ENCODE measurements at places on chromosomes 2 and 18. TPM values are rescaled to one million over a fixed set of nuclear protein-coding genes. Genes with fewer than 3 reads are reported as not detected.
A peak's percentile ranks its signal among the peaks of the same experiment; 100 is the strongest.

DNA sequence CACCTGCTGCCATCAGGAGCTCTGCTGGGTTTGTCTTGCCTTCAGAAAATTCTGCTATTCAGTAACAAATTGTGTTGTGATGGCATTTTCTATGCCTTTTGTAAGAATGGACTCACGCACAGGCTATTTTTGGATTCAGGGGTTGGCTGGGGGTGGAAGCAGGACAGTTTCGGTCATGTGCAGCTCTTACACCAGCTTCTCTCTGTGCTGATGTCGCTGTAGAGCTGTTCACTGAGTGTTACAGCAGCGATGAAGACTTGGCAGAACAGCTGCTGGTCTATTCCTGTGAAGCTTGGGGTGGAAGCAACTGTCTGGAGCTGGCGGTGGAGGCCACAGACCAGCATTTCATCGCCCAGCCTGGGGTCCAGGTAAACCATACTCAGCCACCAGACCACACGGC lies 49.2 kb downstream of the TRPM8 start:
- no peak for DNase-seq

DNA sequence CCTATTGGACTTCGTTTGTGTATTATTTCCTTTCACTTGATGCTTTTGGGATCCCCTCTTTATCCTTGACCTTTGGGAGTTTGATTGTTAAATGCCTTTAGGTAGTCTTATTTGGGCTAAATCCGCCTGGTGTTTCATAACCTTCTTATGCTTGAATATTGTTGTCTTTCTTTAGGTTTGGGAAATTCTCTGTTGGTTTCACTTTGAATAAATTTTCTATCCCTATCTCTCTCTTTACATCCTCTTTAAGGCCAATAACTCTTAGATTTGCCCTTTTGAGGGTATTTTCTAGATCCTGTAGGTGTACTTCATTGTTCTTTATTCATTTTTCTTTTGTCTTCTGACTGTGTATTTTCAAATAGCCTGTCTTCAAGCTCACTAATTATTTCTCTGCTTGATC lies 354.7 kb downstream of the PARD3B start:
- DNase-seq: no peak

- no peak for DNase-seq
Observed at GRCh38 chr2:201918616-201919307, 112.4 kb downstream of the CDK15 start.

- no peak for DNase-seq
Observed at GRCh38 chr18:57519668-57520424, 66.7 kb downstream of the FECH start.

GRCh38 chr2:30447149-30448045 lies at the start of gene LCLAT1:
Gene LCLAT1 (plus strand): TSS chr2:30447246. CDS start chr2:30525591, 78,345 bp downstream.
- peak; percentile 91 for DNase-seq

DNA sequence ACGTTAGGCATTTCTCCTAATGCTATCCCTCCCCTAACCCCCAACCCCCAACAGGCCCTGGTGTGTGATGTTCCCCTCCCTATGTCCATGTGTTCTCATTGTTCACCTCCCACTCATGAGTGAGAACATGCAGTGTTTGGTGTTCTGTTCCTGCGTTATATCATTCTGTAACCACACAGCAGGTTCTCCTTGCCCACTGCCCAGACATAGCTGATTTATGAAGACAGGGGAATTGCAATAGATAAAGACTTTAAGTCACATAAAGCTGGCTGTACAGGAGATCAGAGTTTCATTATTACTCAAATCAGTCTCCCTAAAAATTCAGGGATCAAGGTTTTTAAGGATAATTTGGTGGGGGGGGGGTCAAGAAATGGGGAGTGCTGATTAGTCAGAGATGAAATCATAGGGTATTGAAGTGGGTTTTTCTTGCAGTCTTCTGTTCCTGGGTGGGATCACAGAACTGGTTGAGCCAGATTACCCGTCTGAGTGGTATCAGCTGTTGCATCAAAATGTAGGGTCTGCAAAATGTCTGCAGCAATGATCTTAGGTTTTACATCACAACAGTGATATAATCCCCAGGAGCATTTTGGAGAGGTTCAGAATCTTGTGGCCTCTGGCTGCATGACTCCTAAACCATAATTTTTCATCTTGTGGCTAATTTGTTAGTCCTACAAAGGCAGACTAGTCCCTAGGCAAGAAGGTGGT lies 392.1 kb upstream of the KCNJ3 start:
- DNase-seq: no peak

- DNase-seq: no peak
Observed at GRCh38 chr18:38961880-38962279, 1396.3 kb upstream of the CELF4 start.

GRCh38 chr2:31581124-31581795 lies 522 bp upstream of the SRD5A2 start:
- no peak for DNase-seq

GRCh38 chr18:41311571-41312547 lies 643.2 kb upstream of the PIK3C3 start:
- DNase-seq: no peak

DNA sequence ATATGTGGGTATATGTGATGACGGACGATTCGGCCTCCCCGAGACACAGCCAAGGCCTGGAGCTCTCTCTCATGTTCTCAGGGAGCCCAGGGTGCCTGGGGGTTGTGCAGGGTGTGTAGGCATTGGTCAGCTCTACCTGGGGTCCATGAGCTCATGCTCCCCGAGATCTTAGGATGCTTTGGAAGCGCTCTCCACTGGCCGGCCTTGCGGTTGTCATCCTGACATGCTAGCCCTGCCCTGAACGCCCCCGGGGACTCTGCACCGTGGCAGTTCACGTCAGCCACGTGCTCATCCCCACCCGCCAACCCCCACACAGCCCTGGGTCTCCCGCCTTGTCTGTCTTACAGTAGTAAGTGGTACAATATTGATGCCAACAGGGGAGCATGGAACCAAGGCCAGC lies 67.8 kb downstream of the RTP5 start:
- DNase-seq: no peak

DNA sequence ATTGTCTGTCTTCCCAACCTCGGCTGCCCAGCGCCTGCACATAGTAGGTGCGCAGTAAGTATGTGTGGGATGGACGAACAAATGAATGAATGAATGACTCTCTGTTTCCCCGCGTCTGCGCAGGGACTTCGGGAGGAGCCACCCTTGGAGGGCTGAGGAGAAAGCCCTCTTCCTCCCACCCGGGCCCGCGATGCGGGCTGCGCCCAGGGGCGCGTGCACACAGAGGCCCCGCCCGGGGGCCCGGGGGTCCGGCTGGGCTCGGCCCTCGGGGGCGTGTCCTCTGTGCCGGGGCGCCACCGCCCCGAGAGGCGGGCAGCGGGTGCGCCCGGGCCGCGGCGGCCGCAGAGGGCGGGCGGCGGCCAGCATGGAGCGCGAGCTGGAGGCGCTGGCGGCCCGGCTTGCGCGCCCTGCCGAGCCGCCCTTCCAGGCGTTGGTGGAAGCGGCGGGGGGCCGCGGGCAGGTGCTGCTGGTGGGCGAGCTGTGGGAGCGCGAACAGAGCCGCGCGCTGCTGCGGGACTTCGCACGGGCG lies at the start of gene C2orf72:
TSS of gene C2orf72 (plus strand) at position 322 of the 529 bp plus-strand sequence. CDS start at position 365, 43 bp downstream.
- DNase-seq: no peak

DNA sequence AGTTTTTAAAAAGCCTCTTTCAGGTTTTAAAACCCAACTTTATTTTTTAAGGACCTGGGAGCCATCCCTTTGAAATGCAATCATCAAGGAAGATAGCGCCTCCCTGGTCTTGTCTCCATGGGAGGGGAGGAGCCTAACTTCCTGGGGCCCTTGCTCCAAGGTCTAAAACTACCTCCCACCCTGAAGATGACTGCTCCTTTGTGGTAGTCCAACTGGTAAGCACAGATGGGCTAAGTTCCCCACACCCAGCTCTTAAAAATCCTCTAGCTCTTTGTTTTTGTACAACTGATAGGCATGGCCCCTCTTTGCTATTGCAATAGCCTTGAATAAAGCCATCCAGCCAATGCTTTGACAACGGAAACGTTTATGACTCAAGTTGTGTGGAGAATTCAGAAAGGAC lies 716.8 kb downstream of the CBLN2 start:
- DNase-seq: no peak

DNA sequence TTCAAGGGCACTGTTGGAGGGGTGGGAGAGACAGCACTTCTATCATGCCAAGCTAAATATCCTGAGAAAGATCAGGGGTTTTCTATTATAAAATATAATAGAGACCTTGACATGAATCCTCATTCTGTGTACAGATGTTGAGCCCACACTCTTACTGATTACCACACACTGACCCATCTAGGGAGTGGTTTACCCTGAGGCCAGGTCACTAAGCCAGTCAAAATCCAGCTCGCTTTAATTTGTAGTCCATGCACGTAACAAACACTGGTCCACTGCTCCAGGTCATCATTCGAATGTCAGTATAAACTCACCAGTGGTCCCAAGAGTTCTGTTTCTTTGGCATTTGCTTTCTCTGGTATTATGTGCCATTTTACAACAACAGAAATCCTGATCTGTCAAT lies 96.4 kb downstream of the SLC8A1 start:
- no peak for DNase-seq

DNA sequence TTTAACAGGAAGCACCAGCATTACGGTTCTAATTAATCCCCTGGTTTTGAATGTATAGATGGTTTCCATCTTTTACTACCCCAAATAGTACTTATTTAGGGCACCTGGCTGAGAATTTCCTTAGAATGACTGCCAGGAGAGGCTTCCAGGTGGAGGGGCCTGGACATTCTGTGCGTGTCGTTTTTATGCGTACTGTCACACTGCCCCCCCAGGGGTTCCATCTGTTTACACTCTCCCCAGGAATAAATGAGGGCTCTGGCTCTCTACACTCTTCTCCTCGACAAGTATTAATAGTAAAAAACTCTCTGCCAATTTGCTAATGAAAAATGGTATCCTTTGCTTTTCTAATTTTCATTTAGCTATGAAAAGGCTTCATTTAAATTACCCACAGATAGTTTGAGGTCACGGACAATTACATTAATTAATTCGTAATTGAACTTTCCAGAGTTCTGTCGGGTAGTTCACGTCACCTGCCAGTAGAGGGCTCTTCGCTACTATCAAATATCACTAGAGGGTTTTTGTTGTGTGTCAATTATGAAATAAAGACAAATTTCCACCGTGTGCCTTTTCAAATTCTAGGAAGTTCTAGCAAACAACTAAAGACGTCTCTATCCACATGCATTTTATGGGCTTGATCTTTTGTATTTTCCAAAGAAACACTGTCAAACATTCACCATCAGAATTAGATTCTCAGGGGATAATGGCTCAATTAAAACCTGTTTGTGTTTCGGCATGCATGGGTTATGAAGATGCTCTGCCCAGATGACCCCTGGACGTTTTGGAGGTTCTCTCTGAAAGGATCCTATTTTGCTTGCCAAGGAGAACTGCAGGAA lies 88.8 kb upstream of the ASB18 start:
- DNase-seq: no peak

DNA sequence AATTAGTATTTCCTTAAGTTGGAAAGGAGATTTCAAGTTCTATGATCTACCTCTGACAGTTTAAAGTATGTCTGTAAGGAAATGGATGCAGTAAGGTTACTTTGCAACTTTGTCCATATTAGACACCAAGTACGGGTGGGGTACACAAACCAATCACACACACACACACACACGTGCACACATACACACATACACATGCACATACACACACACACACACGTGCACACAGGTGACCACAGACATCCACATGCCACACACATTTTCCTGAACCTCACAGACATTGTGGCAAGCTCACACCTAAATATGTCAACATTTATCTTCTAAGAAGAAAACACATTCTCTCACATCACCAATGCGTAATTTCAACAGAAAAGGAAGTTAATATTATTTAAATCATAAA lies 165.9 kb downstream of the MYT1L start:
- DNase-seq: no peak

- no peak for DNase-seq
Observed at GRCh38 chr2:144753416-144753815, 233.5 kb upstream of the ZEB2 start.

DNA sequence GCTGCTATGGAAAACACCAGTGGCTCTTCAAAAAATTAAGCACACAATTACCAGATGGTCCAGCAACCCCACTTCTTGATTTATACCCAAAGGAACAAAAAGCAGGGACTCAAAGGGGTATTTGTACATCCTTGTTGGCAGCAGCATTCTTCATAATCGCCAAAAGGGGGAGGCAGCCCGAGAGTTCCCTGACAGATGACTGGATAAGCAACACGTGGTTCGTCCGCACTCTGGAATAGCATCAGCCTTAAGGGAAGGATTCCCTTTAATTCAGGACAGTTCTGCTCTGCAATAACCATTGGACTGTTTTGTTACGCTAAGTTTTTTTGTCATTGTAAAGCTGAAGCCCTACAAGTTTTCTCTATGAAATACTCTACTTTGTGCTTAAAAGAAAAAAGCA lies 76.7 kb upstream of the TWIST2 start:
- DNase-seq: no peak

Gene MC2R
- total RNA-seq: not detected

Gene SERPINB2
- not detected for total RNA-seq

Gene GREB1L
- not detected for total RNA-seq

Gene QPCT
- total RNA-seq: 1.5 TPM

Gene TANK
- total RNA-seq: 346 TPM

Gene CFAP65
- total RNA-seq: not detected
